Progenitor cell of endocrine pancreas (in vitro differentiated cells): ENCODE measurements at places on chromosomes 1 and 21. TPM values are rescaled to one million over a fixed set of nuclear protein-coding genes. Genes with fewer than 3 reads are reported as not detected.

SLC25A34 gene
- 5.5 and 6.0 TPM in 2 replicates for total RNA-seq

SLC30A7 gene
- 28.2 and 30.7 TPM in 2 replicates for total RNA-seq

DNA sequence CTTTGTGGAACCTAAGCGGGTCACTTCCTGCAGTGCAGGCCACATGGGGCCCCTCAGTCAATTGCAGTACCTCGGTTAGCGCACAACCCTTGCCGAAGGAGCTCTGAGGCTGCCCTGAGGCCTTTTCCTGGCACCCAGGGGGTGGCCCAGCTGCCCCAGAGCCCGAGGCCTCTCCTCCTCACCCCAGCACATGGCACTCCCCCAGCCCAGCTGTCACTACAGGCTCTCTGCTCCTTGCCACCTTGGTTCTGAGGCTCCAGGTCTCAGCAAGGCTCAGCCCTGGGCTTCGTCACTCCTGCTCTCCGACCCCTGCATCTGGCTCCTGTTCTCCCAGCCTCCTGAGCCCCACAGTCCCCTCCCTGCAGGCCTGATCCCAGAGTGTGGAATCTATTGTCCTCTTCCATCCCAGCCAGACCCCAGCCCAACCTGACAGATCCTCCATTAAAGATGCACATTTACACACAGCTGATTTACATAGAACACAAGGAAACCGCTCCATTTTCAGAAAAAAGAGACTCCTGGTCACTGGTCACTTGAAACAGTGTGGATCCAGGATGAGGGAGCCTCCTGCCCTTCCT, 192.8 kb upstream of the POU3F1 start:
- no peaks in the 10 kb centered on the region for H3K36me3 ChIP-seq
- peaks cover 9% of the 10 kb centered on the region for H3K4me1 ChIP-seq
- peaks cover 31% of the 10 kb centered on the region for H3K27me3 ChIP-seq

- H3K36me3 ChIP-seq: no peaks in the 10 kb centered on the region
- H3K4me1 ChIP-seq: no peaks in the 10 kb centered on the region
- H3K27ac ChIP-seq: no peak overlapping the region
- DNase-seq: no peak
- H3K4me3 ChIP-seq: no peak overlapping the region
- H3K27me3 ChIP-seq: no peaks in the 10 kb centered on the region
These were observed 147.5 kb downstream of the ZC3H11B start for GRCh38 chr1:219465212-219466093.

OR2T33 gene
- total RNA-seq: not detected in 2 replicates

DNA sequence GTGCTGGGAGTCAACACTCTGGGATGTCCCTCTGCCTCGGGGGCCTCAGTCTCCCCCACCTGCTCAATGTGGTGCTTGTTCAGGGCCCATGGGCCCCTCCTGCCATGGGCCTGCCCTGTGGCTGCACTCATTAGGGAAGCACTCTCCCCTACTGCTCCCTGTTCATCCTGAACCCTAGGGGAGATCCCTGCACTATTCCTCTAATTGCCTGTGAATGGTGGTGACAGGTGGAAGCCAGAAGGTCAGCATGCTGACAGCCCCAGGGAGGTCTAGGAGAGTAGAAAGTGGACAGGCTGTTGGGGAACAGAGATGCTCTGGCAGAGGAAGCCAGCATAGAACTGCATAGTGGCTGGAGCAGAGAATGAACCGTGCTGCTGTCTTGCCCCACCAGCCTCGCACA, 217.6 kb downstream of the TRABD2B start:
- H3K27ac ChIP-seq: no peak overlapping the region
- no peaks in the 10 kb centered on the region for H3K27me3 ChIP-seq
- no peak for DNase-seq
- no peak overlapping the region for H3K4me3 ChIP-seq
- peaks cover 2% of the 10 kb centered on the region for H3K36me3 ChIP-seq

DNA sequence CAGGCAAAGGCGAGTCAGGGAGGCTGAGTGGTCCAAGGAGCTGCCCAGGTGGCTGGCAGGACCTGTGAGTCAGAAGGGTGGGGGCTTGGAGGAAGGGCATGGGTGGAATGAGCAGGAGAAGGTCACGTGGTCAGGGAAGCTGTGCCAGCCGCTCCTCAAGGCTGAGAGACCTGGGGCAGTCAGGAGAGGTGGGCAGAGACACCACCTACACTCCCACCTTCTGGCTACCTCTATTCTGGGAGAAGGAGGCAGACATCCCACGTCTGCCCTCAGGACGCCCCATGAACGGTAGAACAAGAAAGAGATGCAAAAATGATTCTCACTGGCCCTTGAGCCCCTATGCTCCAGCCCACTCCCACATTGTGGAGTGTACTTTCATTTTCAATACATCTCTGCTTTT, 151.8 kb upstream of the RAB4A start:
- peaks cover 20% of the 10 kb centered on the region for H3K4me1 ChIP-seq
- no peak for DNase-seq
- no peak overlapping the region for H3K4me3 ChIP-seq
- H3K27ac ChIP-seq: no peak overlapping the region

DNA sequence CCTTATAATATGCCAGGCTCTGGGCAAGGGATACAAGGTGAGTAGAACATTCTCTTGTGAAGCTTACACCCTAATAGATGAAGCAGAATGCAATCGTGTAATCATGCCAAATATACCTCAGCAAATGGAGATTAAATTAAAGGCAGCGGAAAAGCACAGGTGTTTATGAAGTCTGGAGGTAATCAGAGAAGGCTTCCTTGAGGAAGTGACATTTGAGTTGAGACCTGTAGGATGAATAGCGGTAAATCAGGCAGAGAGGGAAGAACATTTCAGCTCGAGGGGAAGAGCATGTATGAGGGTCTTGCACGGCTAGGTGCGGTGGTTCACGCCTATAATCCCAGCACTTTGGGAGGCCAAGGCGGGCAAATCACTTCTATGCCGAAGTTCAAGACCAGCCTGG, 13.5 kb downstream of the E2F2 start:
- H3K4me3 ChIP-seq: no peak overlapping the region
- H3K27ac ChIP-seq: no peak overlapping the region
- H3K27me3 ChIP-seq: no peaks in the 10 kb centered on the region

LCE1A gene
- not detected in 2 replicates for total RNA-seq

PDZK1 gene
- total RNA-seq: 25.0 and 26.2 TPM in 2 replicates

- no peak for DNase-seq
- H3K27me3 ChIP-seq: no peaks in the 10 kb centered on the region
- no peak overlapping the region for H3K27ac ChIP-seq
These were observed 53.6 kb upstream of the ZNF644 start for GRCh38 chr1:91075233-91076135.

DNA sequence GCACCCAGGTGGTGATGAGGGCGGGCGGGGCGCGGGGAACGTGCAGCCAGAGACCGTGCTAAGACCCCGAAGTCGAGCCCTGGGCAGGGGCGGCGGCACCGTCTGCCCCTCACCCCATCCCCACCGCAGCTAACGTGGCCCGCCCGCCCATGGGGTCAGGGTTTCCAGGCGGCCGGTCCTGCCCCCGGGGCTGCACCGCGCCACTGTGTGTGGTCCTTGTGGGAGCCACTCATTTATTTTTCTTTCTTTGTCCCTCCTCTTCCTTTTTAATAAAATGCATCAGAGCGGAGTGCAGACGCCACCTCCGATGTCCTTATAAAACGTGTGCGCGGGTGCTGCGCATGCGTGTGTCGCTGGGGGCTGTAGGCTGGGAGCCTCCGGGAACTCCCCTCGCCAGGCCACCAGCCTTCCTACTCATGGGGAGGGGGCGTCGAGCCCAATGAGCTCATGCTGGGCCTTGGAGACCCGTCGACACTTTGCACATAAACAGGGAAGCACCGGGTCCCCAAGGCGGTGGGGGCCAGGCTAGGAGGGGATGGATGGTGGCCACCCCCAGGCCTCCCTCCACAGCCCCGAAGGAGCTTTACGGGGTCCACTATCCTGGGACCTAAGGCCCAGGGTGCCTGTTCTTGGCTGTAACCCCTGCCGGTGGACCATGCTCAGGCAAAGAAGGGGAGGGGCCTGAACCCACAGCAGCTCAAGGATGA, 59.9 kb downstream of the WNT9A start:
- H3K27ac ChIP-seq: peak overlapping the region; percentile 68
- H3K4me3 ChIP-seq: peak overlapping the region; percentile 65
- H3K27me3 ChIP-seq: no peaks in the 10 kb centered on the region
- H3K36me3 ChIP-seq: no peaks in the 10 kb centered on the region

DAB1 gene
- total RNA-seq: 4.8 and 6.8 TPM in 2 replicates

OR2T6 gene
- not detected in 2 replicates for total RNA-seq

HP1BP3 gene
- 361 and 385 TPM in 2 replicates for total RNA-seq
